ENCODE measurements at places on chromosomes 1 and 21.

- no peak for DNase-seq
Observed at GRCh38 chr21:41800425-41801320, 33.8 kb upstream of the RIPK4 start.

GRCh38 chr1:201455098-201455497 lies 13.9 kb downstream of the PHLDA3 start:
- no peak for DNase-seq

DNA sequence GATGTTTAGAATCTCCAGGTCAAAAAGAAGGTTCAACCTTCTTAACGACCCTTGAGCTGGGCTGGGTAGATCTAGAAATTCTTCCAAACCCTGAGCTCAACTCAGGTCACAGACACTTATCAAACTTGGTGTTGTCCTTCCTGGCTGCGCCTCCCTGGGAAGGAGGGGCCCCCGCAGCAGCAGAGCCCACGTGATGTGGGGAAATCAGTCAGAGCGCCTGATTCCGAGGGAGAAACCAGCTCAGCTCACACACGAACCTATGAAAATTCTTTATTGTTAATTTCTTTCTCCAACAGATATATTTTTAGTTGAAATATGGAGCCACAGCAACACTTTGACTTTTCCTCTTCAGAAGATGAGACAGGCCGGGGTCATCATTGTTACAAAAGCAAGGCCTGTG lies 24.3 kb upstream of the CLSTN1 start:
- no peak for DNase-seq

DNA sequence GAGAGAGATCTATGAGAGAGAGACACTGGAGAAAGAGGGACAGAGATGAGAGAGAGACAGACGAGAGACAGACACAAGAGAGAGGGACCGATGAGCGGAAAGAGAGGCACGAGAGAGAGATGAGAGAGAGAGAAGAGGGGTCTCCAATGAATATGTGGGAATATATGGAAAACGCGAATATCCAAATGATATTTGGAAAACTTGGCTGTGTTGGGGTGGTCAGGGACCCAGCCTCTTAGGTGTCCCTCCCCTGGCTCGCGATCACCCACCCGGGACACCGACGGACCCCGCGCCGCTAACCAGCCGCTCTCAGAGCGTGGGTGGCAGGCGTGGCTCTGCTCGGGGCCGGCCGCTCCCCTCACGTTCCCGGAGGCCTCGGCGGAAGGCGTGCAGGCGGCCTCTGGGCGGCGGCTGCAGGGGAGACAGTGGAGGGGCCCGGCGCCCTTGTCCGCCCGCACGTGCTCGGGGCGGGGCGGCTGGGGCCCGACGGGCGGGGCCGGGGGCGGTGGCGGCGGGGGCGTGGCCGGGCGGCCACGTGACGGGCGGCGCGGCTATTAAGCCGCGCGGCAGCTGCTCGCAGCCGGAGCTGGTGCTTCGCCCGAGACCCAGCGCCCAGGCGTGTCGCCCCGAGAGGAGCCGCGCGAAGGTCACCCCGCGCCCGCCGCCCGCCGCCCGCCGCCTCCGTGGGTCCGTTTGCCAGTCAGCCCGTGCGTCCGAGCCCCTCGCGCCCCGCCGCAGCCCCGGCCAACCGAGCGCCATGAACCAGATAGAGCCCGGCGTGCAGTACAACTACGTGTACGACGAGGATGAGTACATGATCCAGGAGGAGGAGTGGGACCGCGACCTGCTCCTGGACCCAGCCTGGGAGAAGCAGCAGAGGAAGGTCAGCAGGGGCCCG lies at the start of gene ACTN2:
ACTN2 (plus strand) TSS at position 583 of the 898 bp plus-strand sequence; CDS start at position 758, 175 bp downstream.
- DNase-seq = no peak

- DNase-seq = no peak
Observed at GRCh38 chr1:29756498-29756897, 520.2 kb downstream of the PTPRU start.

GRCh38 chr1:15837931-15838330 lies 9.6 kb upstream of the SPEN start:
- DNase-seq = no peak
